Stimulated activated CD8-positive, alpha-beta memory T cell treated with anti-CD3 and anti-CD28 coated beads, Interleukin-4, amount 100 ng/mL, for 1 hour (primary cell): ENCODE measurements at places on chromosomes 13 and 19.

- no peak for DNase-seq
These were observed at the start of gene KHSRP for GRCh38 chr19:6424195-6424938. Gene KHSRP (minus strand): TSS chr19:6424811. CDS start chr19:6424701, 110 bp downstream.

DNA sequence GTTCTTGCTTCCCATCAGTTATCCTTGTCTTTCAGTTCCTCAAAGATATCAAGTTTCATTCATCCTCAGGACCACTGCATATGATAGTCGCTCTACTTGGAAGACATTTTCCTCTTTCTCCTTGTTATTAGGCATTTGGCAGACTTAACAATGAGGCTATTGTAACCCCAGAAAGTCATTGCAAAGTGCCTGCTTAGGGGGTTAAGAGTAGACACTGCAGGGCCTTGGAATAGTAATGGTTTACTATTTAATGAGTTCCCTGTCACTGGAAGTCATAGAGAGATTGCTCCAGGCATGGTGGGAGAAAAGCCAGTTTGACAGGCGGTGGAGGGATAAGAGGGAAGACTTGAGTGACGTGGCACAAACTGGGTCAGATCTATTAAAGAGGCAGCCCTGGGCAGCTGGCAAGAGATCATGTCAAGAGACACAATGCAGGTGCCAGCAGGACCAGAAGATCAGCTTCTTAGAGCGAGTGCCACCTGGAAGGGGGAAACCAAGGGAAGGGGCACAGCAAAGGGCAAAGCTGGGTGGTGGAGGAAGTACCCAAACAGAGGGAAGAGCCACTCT, 16.8 kb upstream of the CPB2 start:
- DNase-seq = no peak

DNA sequence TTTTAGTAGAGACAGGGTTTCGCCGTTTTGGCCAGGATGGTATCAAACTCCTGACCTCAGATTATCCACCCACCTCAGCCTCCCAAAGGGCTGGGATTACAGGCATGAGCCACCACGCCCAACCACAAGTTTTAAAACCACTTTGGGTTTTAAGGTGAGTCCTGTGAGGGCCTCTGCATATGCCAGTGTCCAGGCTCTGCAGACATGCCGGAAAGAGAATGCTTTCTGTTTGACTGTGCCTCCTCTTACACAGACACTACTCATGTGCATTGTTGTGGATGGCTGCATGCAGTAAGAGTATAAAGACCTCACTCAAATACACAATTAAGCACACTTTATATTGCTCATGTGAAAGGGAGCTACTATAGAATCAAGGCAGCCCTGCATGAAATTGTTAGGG, 20.8 kb upstream of the SLC25A30 start:
- no peak for DNase-seq

DNA sequence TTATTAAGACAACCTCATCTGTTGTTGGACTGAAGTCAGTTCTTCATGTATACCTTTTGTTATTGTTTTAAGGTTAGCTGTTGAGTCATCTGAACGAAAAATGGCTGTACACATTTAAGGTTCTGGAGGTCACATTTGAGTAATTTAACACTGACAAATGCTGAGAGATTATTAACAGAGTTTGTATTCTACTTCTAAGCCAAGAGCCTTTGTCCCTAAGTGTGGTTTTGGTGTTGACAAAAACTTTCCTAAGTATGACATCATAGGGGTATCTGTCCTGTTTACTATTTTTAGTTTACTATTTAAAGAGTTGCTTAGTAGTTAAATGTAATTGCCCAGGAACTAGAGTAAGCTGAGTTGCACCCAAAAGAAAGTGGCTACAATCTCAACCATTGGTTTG, 71.9 kb downstream of the CDK8 start:
- DNase-seq = no peak

DNA sequence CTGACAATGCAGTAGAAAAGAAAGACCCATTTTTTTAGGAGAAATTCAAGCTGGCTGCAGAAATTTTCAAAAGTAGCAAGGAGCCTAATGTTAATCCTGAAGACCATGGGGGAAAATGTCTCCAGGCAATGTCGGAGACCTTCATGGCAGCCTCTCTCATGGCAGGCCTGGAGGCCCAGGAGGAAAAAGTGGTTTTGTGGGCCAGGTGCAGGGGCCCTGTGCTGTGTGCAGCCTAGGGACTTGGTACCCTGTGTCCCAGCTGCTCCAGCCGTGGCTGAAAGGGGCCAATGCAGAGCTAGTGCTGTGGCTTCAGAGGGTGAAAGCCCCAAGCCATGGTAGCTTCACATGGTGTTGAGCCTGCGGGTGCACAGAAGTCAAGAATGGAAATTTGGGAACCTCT, 4.1 kb downstream of the ALG11 start:
- no peak for DNase-seq

- DNase-seq = no peak
These were observed 6.8 kb downstream of the PCDH17 start for GRCh38 chr13:57638186-57638890.

DNA sequence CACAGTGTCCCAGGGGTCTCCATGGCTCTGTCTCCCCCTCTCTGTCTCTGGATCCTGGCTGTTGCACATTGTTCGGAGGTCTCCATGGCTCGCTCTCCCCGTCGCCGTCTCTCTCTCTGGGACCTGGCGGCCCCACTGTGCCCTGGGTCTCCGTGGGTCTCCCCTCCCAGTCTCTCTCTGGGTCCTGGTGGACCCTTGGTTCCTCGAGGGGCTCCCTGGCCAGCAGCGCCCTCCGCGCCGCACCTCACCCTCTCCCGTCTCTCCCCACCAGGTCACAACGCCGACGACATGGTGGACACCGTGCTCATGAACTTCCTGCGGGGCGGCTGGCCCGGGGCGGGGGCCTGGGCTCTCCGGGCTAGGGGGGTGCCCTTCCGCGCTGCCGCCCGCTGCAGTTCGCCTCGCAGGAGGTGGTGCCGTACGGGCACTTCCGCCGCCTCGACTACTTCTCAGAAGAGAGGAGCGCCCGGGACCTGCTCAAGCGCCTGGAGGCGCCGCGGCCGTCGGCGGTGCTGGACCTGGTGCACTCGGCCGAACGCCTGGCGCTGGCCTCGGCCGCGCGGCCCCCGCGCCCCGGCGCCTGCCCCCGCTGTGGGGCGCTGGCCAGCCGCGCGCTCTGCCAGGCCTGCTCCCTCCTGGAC, 29.1 kb downstream of the SIGLEC5 start:
- no peak for DNase-seq

DNA sequence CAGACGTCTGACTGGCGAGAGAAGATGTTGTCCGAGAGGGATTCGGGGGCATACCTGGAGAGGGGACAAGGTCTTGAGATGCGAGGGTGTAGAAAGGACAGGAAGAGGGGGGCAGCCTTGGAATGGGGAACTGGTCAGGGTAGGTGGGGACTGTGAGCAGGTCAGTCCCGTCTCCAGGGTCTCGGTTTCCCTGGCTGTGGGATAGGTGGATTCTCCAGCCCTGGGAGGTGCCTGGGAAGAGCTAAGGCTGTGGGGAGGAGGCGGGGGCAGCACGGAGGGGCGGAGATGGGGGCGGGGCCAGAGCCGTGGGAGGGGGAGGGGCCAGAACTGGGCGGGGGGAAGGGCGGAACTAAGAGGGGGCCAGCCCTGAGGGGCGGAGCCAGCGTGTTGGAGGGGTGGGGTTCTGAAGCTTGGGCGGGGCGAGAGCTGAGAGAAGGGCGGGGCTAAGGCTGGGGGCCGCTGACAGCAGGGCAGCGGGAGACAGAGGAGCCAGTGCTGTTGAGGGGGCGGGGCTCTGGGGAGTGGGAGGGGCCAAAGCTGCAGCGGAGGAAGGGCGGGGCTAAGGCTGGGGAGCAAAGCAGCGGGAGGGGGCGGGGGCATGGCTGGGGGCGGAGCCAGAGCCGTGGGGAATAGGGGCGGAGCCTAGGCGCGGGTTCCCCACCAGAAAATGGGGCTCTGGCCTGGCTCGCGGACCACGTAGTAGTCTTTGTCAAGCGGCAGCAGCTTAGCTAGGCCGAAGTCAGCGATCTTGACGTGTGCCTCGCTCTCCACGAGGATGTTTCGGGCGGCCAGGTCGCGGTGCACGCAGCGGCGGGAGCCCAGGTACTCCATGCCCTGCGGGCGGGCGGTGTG, 9.5 kb upstream of the INSL3 start:
- DNase-seq = no peak

GRCh38 chr19:13092158-13092543, 10.5 kb downstream of the LYL1 start:
- DNase-seq = no peak

- DNase-seq = no peak
These were observed 4.2 kb downstream of the ATP8B3 start for GRCh38 chr19:1807695-1808394.

GRCh38 chr13:32153056-32153455, 121.5 kb downstream of the FRY start:
- DNase-seq = no peak

DNA sequence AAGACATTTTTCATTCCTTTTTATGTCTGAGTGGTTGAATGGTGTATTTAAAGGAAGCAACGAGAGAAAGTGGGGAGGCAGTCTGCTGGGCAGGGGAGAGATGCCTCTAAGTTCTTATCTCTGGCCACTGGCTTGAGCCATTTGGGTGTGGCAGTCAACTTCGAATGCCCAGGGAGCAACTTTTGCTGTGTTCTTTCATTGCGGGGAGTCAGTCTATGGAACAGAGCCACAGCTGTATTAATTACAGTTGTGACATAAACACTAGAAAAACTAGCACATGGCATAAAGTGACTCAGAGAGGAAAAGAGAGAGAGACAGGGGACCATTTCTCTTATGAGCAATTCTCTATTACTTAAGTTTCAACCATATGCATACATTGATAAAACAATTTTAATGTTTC, 40.4 kb upstream of the PDCD5 start:
- DNase-seq = no peak

- DNase-seq = no peak
These were observed 456.0 kb downstream of the TBC1D4 start for GRCh38 chr13:75025956-75026355.

DNA sequence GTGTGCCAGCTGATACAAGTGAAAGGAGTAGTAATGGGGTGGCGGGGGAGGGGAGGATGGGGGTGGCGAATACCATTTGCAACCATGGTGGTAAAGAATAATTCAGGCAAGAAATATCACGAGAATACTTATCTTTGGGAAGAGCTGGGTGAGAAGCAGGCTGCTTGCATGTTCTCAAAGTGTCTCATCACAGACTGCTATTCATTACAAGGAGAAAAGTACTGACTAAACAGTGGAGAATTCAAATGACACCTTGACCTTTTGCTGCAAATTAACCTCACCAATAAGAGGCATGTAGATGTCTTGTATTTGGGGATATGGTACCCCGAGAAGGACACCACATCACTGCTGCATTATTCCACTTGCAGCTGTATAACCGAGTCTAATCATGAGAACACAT, 585.7 kb upstream of the GPC6 start:
- DNase-seq = no peak

- DNase-seq = no peak
These were observed 79.9 kb upstream of the GPC6 start for GRCh38 chr13:93146584-93147297.

DNA sequence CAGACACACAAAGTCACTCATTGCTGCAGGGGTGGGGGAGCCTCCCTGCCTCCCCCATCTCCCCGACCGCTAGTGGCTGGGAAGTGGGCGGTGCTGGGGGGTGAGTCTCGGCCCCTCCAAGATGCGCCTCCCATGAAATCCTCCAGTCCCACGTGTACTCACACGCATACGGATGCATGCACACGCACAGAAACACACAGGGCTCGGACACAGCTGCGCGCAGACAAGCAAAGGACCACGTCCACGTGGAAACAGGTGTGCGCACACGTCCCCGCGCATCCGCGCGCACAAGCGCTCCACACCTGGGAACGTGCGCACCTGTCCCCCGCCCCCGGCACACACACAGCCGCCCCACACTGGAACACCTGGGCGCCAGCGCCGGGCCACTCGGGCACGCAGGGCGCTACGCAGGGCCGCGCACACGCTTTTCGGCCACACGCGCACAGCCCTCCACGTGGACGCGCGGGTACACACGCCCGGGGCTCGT, 687 bp downstream of the MATK start:
- no peak for DNase-seq

DNA sequence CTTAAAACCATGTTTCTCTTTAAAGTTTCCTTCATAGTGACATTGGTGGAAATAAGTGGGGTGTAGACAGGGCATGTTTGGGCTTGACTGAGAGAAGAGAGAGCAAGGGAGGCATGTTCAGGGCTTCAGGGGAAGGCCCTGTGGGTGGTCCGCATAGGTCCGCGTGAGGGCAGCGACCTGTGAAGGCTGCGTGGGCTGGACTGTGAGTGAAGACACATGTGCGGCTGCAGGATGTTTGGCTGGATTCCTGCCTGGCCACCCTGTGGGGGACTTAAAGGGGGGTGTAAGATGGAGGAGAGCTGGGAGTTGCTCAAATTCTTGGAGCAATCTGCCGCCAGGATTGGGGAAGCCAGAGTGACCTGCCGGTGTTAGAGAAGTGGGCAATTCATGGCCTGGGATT, 23.8 kb upstream of the KLF12 start:
- no peak for DNase-seq

GRCh38 chr19:3210347-3211017, 14.0 kb upstream of the CELF5 start:
- peak; percentile 23 for DNase-seq

DNA sequence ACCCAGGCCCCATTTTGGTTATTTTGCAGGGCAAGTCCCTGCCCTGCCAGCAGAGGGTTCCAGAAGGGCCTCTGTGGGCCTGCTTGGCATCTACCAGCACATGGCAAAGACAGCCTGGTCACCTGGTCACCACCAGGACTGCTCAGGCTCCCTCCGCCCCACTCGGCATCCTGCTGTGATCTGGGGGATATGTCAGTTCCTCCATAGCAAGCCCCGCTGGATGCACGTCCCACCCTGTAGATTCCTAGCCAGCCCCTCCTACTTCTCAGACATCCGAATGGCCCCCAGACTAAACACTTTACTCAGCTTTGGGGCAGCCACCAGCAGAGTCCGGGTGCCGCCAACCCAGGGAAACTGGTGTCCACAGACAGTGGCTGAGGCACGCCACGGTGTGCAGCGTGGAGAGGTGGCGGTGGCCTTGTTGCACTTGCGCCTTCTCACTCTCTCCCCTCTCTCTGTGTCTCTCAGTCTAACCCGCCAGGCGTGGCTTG, 31.8 kb upstream of the USE1 start:
- no peak for DNase-seq

GRCh38 chr13:26457212-26457611, 100.3 kb upstream of the WASF3 start:
- DNase-seq = no peak

DNA sequence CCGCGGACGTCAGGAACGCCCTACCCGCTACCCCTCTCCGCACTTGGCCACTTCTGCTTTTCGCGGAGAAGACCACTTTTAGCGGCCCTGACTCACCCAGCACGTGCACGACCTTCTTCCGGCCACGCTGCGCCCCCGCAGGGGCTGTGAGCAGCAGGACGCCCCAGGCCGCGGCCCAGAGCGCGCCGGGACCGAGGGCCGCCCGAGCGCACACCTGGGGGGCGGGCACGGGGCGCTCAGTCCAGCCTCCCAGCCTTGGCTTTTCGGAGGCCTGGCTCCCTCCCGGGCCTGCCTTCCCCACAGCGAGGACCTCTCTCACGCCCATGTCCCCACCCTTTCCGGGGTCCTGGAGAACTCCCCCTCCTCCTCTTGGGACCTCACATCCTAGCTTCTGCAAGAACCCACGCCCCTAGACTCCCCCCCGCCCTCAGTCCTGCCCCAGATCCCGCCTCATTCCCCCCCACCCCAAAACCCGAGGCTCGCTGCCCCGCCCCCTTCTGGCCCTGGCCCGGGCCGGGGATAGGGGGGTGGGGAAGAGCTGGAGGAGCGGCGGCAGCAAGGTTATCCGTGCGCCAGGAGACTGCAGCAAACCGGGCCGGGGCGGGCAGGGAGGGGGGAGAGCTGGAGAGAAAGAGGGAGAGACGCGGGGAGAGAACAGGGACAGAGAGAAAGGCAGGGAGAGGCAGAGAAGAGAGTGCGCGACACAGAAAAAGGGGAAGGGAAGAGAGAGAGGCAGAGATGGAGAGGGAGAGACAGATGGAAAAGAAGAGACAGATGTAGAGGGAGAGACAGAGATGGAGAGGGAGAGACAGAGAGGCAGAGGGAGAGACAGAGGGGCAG, 11.5 kb downstream of the TM6SF2 start:
- no peak for DNase-seq
